Stimulated activated CD8-positive, alpha-beta memory T cell treated with anti-CD3 and anti-CD28 coated beads, Interleukin-4, amount 100 ng/mL, for 1 hour (primary cell): ENCODE measurements at places on chromosomes 5 and 9.

DNA sequence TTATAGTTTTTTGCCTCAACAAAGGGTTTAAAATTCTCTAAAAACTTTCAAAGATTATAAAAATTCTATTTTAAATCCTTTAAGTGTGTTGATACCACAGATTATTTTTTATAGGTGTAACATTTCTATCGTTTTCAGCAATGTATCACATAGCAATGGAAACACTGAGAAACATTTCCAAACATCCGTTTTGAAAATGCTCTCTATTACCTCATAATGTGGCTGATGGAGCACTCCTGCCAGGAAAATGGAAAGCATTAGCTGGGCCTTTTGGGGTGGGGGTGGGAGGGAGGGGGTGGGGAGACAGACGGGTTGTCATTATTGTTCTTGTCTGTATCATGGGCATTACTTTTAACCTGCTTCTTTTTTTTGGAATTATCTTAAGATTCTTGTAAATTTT is 516.5 kb downstream of the ACTL7B start:
- no peak for DNase-seq

DNA sequence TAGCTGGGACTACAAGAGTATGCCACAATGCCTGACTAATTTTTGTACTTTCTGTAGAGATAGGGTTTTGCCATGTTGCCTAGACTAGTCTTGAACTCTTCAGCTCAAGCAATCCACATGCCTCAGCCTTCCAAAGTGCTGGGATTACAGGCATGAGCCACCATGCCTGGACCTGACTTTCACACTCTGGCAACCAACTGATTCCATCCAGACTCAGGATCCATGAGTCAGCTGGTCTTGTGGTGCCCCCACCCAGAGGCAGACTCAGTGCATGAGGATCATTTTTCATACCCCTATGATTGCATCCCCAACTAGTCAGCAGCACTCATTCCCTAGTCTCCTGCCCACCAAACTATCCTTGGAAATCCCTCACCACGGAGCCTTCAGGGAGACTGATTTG is 375.9 kb downstream of the ANXA1 start:
- DNase-seq: no peak

DNA sequence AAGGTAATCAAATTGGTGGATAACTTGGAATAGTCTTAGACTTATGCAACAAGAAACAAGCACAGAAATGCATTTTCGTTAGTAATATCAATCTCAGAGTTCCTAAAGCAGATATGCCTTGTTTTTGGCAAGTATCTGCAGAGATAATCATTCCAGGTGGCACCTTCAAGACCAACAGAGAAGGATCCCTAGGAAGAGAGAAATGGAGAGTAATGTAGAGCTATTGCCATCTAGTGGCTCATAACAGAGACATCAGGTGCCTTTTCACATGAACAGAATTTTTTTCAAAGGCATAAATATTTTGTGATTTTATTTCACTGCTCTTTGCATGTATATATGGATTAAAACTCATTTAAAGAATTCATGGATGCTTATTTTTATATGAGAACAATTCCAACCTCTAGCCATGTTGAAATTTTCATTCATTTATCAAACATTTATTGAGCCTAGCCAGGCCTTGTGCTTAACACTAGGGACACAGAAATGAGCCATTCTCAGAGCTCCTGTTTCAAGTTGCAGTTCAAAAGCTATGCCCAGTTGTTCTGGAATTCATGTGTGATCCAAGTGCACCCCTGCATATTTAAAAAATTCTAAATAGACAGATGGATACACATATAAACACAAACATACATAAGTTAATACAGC is 117.5 kb upstream of the OR13F1 start:
- no peak for DNase-seq

DNA sequence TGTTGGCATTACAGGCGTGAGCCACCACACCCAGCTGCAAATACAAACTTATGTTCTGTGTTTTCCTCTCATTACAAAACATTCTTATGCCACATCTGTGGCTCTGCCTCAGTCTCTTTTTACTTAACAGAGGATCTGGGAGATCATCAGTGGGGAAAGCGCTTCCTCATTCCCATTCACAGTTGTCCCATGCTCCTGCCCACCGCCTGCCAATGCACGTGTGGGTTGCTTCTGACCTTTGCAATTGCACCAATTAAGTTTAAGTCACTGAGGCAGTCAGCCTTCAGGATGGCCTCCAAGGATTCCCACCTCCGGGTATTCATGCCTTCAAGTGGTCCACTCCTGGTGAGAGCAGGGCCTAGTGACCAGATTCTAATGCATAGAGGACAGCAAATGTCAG is 34.9 kb upstream of the EEIG1 start:
- DNase-seq: no peak

- DNase-seq: no peak
Measured at GRCh38 chr9:89496645-89497256, 1.2 kb downstream of the SEMA4D start.

GRCh38 chr9:34590381-34591247 is 1.1 kb upstream of the CNTFR start:
- DNase-seq: no peak

DNA sequence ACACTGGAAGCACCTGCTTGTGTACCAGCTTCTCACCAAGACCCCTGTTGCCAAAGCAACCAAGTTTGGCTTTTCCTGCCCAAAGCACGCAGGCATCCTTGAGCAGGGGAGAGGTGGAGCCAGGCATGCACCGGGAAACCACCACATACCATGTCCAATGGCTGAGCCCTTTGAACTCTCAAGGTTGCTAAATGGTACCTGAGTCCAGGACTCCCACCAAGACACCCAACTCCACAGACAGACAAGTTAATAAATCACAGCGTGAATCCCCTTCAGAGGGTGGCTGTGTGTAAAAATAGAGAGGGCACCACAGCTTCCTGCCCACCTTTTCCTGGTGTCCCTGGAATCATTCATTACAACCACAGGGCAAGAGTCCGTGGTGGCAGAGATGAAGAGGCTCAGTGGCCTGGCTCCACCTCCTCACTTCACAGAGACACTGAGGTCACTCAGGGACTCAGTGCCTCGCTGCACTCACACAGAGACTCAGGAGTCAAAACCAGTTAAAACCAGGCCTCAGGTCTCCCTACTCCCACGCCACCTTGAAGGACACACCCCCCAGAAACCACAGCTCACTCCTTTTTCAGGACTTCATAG is 143.7 kb downstream of the C5orf15 start:
- no peak for DNase-seq

- DNase-seq: no peak
Measured at GRCh38 chr9:71349218-71349617, 227.8 kb upstream of the TRPM3 start.
